ENCODE measurements at places on chromosomes 4 and X.

DNA sequence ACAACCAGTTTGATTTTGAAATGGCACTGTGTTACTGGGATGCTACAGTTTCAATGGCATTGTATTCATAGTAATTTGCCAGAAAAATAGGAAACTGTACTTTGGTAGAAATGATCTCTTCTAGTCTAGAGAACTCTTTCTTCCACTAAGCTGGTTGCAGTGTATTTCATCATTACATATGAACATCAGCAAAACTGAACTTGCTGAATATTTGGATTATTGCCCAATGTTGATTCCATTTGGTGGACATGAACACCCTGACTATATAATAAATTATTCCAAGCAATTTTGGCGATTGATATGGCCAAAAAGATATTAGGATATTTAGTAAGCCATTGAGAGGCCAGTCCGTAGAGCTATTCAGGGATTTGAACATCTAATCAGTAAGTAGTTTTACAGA is 191.8 kb upstream of the CXorf66 start:
- peak; percentile 75 for DNase-seq

GRCh38 chr4:6020613-6021012 is 2.4 kb upstream of the C4orf50 start:
- DNase-seq = no peak

DNA sequence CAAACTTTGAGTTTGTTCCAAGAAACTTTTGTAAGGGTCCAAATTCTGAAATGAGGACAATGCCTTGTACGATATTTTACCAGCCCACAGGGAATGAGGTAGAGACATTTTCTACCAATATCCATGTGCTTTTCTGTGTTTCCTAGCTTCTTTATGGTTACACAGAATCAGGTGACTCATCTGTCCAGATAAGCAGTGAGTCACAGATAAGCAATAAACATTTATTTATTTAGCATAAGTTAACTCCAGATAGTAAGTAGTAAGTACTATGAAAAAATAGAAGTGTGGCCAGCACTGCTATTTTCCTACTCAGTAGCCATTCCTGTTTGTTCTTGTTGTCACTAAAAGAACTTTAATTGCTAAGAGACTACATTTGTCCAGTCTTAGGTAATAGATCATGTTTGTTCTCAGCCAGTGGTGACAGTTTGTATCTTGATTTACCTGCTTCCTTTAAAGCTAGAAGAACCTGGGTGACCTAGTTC is 7.4 kb downstream of the AFF1 start:
- peak; percentile 65 for DNase-seq

DNA sequence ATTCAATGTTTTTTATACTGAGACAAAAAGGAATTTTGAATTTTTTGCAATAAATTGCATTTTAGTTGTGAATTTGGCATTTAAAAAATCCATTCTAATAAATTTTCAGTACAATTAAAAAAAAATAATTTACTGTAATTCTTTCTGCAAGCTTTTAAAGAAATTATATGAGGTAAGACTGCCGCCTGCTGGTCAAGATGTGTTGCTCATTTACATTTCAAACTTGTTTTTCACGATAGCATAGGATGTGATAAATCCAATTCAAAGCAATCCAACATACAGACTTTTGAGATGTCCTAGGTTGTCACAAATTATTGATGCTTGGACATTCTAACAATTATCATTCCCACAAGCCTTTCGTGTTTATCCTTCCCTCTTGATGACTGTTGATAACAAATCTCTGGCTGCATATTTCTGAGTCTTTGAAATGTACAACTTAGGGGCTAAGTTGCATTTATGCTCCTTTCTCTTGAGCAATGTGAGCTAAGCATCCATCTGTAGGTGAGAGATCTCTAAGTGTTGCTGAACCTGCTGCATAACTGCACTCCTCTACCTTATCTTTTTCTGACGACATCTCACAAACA is 21.7 kb upstream of the MFAP3L start:
- peak; percentile 86 for DNase-seq

Data from fibroblast of the aortic adventitia (primary cell).